ENCODE measurements at places on chromosomes 13 and 19.

GRCh38 chr13:27665333-27665732 lies 43.6 kb downstream of the POLR1D start:
- no peak for DNase-seq

DNA sequence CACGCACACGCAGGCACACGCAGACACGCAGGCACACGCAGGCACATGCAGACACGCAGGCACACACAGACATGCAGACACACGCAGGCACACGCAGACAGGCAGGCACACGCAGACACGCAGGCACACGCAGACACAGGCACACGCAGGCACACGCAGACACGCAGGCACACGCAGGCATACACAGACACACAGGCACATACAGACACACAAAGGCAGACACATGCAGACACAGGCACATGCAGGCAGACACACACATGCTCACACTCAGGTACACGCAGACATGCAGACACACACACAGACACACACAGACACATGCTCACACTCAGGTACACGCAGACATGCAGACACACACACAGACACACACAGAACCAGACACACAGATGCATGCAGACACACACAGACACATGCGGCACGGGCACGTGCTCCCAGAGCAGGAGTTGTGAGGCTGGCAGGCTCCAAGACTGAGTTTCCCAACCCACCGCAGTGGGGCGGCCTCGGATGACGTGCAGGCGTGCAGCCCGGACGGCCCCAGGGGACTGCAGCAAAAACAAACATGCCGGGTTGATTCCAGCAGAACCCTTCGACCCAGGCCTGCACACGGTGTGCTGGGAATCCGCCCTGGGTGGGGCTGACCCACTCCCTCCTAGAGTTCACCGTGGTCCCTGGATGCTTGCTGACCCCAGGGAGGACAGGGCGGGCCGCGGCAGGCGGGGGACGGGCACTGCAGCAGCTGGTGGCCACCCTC lies 100.0 kb downstream of the GADD45B start:
- DNase-seq = no peak

- no peak for DNase-seq
Measured at GRCh38 chr13:76828316-76828741, 57.9 kb downstream of the KCTD12 start.

GRCh38 chr13:48437371-48437770 lies 24.5 kb upstream of the LPAR6 start:
- no peak for DNase-seq

DNA sequence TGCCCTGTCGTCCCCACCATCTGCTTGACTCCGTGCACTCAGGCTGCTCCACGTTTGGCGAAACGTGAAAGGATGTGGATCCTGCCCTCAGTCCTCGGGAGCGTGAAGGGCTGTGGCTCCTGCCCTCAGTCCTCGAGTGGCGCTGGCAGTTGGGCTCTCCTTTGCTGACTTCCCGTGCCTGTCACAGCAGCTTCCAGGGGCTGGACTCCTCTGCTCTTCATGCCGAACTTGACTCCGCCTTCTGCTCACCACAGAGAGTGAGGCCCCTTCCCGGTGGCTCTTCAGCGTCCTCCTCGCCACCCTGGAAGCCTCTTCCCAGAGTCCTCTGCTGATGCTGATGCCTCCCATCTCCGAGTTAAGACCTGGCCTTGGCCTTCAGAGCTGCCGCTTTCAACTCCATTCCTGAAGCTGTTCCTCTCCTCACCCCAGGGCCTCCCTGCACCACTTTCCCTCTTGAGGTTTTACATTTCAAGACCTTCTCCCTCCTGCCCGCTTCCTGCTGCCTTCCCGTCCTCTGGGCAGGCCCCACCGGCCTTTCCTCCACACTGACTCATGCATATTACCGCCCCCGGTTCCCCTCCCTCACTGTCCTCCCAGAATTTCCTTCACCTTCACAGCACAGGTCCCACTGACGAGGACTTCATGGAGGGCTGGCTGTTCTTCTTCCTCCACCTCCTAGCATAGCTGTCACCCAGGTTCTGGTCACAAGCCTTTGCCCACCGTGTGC lies 111.7 kb downstream of the SHISA2 start:
- DNase-seq = no peak

Measured in stimulated activated CD4-positive, alpha-beta T cell treated with anti-CD3 and anti-CD28 coated beads, Interleukin-1b, Interleukin-23, amount 100 ng/mL, for 1 hour (primary cell).